ENCODE measurements at places on chromosomes 1 and 21. TPM values are rescaled to one million over a fixed set of nuclear protein-coding genes. Genes with fewer than 3 reads are reported as not detected.
A peak's percentile ranks its signal among the peaks of the same experiment; 100 is the strongest.

The LYST gene
- 8.7 TPM for total RNA-seq

The TDRD5 gene
- total RNA-seq, result 0.10 TPM

The WNT3A gene
- total RNA-seq, result not detected

DNA sequence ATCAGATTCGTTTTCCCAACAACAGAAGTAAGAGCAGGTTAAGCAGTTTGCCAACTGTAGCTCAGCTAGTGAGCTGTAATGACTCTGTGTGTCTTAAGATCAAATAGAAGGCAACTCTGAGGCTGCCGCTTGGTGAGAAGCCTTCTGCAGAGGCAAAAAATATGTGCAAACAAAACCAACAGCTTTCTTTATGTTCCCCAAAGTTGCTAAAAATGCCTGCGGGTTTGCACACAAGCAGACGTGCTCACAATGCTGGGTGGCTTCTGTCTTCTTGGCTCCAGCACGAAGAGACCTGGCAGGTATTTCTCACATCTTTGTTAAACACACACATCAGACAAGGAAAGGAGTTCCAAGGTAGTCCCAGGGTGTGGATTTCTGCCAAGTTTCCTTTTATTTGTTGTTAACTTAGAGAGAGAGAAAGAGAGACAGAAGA, 158.9 kb upstream of the JUN start:
- no peak for DNase-seq

- DNase-seq, result no peak
Observed at GRCh38 chr1:162756523-162756922, 34.0 kb upstream of the HSD17B7 start.

GRCh38 chr1:25780318-25781129, 19.5 kb upstream of the SELENON start:
- DNase-seq, result no peak

DNA sequence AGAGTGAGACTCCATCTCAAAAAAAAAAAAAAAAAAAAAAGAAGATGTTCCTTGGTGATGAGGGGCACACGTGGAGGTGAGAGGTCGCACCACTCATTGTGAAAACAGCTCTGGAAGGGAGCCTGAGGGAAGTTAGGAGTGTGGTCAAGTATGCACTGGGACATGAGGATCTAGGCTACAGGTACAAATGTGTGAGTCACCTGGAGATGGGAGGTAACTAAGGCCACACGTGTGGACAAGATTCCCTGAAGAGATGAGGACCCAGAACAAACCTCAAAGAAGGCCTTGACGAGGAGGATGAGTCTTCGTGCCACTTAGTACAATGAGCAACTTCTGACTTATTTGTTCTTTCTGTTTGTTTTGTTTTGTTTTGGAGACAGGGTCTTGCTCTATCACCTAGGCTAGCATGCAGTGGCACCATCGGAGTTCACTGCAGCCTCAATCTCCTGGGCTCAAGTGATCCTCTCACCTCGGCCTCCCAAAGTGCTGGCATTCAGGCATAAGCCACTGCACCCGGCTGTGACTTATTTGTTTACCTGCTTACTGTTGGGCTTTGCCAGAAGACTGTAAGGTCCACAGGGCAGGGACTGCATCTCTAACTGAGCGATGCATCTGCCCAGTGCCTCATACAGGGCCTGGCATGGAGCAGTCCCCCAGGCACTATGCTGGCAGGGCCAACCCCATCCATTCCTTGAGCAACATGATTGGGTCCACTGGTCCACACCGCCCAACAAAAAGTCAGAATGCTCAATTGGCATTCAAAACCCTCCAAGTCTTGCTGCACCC, 6.4 kb downstream of the ASAP3 start:
- DNase-seq, result no peak

DNA sequence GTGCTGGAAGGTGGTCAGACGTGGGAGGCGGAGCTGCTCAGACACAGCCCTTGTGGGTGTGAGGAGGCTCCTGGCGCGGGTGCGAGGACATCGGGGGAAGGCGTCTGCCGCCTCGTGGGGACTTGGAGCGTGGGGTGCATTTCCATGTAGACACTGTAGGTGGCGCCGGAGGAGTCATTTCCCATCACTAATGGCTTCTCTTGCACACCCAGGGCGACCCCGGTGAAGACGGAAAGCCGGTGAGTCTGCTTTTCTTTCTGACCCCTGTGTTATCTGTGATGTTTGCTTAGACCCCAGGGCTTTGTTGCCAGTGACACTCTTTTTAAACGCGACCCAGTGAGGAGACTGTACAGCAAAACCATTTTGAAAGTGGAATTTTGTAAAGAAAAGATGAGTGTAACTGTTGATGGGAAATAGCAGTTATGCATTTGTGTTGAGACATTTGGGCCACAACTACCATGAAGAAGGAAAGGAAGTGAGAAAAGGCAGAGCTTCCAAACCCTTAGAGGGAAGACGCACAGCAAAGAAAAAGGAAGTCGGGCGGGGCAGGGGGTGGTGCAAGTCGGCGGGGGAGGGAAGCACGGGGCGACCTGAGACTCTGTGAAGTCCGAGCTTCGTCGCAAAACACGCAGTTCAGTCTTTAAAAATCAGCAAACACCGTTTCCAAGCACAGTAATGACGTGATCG, 64.0 kb downstream of the SLC19A1 start:
- peak; percentile 57 for DNase-seq

- no peak for DNase-seq
Observed at GRCh38 chr1:2061065-2061778, 11.0 kb downstream of the PRKCZ start.

DNA sequence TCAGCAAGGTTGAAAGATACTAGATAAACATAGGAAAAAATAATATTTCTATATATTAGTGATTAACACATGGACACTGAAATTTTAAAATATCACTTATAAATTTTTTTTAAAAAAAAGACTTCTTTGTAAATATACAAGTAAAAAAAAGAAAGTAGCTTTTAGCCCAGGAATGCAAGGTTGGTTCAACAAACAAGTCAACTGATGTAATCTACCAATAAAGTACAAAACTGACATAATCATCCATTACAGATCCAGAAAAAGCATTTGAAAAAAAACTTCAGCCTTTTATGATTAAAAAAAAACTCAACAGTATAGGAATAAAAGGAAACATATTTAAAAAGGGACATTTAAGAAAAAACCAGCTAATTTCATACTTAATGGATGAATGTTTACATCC, 48.4 kb downstream of the TRMT1L start:
- DNase-seq, result no peak

DNA sequence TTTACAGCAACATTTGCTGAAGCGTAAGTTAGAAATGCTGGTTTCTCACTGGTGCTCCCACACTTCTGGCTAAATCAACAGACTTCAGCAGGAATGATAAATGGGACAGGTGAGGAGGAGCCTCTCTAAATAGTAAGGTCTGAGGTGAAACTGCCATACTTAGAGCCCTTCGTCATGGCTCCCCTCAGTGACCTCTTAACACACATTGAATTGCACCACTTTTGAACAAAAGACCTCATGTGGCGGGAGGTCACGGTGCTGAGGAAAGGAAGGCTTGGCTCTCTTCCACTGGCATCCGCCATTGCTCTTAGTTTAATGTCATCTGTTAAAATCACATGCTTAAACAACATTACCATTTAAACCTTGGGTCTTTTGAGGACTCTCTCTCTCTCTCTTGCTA, 3.4 kb downstream of the MAP3K7CL start:
- no peak for DNase-seq

DNA sequence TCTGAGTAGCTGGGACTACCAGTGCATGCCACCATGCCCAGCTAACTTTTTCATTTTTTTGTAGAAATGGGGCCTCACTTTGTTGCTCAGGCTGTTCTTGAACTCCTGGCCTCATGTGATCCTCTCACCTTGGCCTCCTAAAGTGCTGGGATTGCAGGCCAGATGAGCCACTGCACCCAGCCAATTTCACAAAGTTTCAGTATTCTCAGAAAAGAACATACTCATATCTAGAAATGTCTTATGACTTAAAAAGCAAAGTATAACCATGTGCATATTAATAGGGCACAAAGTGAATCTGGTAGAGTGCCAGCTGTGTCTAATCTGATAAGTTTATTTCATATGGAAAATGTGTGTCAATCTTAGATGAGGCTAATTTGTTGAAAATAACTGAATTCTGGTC, 87.5 kb upstream of the CACYBP start:
- DNase-seq, result no peak

GRCh38 chr1:17909634-17910033, 154.5 kb downstream of the ACTL8 start:
- DNase-seq, result no peak

DNA sequence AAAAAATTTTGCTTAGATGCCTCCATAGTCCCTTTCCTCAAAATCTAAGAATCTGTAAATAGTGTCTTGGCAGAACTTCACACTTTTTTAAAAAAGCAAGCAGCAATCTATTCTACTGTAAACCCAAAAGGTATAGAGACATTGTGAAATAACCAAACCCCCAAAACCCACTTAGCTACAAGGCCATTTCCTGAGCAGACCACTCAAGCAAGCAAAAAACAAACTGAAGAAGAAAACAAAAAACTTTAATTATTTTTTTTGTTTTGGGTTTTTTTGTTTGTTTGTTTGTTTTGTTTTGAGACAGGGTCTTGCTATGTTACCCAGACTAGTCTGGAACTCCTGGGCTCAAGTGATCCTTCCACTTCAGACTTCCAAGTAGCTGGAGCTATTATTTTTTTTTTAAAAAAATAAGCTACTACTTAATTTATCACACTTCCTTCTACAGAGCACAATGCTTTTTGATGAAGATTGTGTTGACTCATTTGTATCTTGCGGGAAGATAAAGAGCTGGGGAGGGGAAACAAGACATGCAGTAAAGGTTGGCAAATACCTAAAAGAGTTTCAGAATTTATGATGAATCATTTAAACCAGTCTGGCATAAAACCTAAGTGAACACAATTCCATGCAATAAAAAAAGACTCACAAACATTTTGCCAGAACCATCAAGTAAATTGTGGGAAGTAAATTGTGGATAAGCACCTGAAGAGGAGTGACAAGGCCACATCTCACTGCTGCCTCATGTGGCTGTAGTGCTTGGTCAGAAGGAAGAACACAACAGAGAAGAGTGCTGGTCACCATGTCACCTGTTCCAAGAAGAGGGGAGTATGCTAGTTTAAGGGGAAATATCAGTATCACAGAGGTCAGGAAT, 2.7 kb upstream of the PTPN22 start:
- DNase-seq, result no peak

- no peak for DNase-seq
Observed at GRCh38 chr1:95068956-95069709, 3.6 kb downstream of the ALG14 start.

DNA sequence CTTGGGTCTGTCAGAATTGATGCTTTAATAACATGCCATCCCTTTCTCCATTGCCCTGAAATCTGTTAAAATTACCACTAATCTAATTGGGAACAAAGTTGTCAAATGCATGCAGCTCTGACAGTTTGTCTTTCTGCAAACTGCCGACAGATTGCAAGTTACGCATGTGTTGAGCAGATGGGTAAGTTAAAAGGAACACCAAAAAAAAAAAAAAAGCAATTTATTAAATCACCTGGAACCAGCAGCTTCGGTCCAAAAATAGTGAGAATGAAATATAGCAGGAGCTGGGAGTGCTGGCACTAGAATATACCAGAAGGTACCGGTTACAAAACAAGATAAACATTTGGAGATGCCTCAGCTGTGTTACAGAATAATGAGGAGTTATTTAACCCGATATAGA, 149.6 kb upstream of the C1orf87 start:
- DNase-seq, result no peak

DNA sequence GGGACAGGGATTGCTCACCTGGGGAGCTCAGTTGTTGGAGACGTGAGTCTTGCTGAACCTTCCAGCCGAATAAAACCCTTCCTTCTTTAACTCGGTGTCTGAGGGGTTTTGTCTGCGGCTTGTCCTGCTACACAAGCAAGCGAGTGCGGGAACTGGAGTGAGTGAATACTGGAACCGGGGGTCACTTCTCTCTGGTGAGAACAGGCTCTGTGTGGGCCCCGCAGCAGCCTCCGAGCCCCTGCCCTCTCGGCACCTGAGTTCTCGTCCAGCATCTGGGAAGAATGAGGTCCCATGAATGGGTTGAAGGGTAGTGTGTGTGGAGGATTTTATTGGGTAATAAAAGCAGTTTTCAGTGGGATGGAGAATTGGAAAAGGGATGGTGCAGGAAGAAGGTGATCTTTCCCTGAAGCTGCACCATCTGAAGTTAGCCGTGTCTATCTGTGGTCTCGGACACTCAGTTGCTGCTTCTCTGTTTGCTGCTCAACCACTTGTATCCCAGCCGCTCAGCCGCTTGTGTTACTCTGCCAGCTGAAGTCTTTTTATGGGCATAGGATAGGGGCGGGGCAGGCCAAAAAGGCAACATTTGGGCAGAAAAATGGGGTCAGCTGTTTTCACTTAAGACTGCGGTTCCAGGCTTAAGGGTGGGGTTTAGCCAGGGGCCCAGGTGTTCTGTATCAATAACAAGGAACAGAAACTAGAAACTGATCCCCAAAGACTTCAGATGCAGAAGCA, 450.6 kb upstream of the CAMK1G start:
- no peak for DNase-seq
